Activated CD8-positive, alpha-beta T cell treated with anti-CD3 and anti-CD28 coated beads, Interleukin-2, amount 10 ng/mL, durations not matched to agents 7 days and 5 days (primary cell): ENCODE measurements at places on chromosomes 7 and 10.

GRCh38 chr10:113780681-113781250 lies 29.3 kb downstream of the PLEKHS1 start:
- no peak for DNase-seq

- DNase-seq: no peak
Observed at GRCh38 chr7:87671-88070, 104.7 kb upstream of the FAM20C start.

GRCh38 chr10:124727361-124727960 lies 16.7 kb downstream of the FAM53B start:
- DNase-seq: no peak

GRCh38 chr10:130717083-130717482 lies 580.9 kb downstream of the GLRX3 start:
- no peak for DNase-seq

GRCh38 chr10:34627331-34627730 lies 187.8 kb downstream of the PARD3 start:
- DNase-seq: no peak

DNA sequence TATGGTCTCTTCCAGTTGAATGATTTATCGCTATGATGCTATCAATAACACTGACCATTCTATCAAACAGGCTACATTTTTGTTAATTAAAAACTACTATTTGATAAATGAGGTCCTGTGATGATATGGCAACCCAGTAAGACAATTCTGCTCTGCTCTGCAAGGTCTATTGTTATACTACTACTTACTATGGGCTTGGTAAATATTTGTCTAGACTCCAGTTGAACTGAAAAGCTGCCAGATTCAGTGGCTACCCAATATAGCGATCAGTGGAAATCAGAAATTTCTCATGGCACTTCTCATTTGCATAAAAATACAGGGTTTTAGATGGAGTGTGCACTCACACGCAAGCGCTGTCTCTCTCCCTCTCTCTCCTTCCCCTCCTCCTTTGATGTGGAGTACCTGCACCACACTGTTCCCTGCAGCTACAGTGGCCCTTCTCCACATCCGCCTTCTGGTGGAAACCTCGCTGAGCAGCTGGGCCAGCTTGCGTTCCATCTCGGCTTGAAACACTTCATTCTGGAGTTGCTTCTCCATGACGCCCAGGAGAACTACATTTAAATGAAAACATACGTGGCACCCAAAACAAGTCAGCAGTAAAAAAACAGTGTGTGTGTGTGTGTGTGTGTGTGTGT lies 77.9 kb downstream of the KIAA1549 start:
- DNase-seq: peak; percentile 94

DNA sequence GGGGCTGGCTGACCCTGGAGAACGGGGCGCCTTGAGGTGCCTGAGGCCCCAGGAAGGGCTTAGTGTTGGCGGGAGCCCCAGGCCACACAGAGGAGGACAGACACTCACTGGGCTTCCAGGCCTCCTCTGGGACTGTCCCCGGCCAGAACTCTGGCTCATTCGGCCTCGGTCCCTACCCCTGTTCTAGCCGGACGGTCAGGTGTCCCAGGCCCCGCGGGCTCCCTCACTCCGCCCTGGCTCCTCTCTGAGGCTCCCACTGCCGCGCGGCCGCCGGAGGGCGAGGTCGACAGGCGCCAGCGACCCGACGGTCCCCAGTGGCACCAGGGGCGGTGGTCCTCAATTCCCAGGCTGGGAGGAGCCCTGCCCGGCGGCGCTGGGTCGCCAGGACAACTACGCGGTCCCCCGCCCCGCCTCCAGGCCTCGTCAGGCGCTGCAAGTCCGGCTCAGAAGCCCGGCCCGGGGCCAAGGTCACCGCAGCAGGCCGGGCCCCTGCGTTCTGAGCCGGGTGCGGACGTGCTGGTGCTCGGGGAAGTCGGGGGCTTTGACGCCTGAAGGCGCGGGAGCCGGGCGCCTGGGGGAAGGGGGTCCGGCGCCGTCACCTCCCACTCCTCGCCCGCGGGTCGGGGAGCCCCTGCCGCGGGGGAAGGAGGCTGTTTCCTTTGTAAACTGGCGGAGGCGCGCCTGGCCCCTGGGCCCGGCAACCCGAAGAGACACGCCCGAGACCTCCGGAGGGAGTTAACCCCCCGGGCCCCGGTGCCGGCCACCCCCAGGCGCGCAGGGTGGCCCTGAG lies 1.1 kb upstream of the PWWP2B start:
- DNase-seq: no peak

DNA sequence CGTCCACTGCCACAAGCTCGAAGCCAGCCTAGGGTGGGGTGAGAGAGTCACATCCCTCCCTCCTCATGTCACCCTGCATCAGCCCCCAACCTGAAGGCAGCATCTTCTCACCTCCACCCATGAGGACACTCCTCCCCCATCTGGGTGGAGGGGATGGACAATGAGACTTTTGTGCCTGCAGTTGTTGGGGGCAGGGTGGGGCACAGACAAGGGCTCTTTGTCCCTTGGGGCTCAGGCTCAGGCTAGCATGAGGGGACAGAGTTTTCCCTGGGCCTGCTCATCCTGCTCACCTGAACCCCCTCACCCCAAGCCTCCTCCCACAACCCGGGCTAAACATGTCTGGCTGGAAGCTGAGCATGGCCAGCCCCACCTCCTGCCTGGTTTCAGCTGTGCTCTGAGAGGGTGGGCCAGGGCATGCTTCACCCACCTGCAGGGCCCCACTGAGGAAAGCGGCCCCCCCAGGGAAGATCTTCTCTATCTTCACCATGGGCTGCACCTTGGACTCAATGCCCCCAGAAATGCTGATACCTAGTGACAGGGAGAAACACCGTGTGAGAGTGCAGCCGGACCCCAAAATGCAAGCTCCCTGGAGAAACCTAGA lies 9.3 kb downstream of the LZTS2 start:
- DNase-seq: no peak

DNA sequence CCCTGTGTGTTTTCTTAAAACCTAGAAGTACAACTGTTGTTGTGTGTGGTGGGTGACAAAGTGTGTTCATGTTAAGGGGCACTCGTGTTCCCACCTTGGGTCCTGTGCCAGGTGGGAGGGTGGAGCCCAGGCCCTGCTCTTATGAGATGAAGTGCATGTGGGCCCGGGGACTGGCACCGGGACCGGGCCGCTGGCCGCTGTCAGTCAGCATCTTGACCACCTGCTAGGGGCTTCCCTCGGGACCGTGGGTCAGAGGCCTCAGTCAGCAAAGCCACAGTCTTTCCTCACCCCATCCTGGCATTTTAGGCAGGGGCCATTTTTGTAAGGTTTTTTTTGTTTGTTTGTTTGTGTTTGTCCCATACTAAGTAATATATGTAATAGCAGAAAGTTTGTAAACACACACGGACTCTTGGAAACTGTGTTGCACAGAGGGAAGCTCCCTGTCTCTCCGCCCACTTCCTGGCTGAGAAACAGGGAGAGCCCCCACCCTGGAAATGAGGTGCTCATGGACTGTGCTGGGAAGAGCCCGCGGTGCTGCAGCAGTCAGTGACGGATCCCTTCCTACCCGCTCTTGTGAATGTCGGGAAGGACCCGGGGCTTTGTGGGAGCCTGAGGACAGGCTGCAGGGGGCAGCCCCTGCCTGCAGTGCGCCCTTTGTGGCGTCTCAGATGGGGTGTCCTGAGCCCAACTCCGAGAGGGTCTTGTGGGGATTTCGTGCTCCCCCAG lies 13.4 kb downstream of the AGAP3 start:
- DNase-seq: no peak

DNA sequence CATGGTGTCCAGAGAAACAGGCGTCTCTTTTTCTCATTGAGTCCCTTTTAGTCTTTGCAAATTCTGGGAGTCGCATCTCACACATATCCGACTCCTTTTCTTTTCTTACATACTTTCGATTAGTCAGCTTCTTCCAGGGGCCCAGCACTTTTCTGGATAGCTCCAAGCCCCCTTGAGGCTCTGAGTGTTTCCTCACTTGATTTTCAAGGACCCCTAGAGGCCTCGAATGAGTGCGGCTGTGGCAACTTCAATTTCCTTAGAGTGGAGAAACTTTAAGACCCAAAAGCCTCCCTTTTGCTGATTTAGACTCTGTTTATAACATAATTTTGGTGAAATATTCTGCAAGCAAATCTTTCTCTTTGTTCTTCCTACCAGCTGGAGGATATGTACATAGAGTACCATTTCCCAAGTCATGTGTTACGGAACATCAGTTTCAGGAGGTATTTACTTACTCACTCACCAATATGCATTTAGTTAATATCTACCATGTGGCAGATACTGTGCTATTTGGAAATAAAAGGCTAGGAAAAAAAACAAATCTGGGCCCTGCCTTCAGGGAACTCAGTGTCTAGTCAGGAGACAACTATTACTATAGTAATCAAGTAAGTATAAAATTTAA lies 555.2 kb downstream of the REEP3 start:
- no peak for DNase-seq

GRCh38 chr7:33753881-33754525 lies 151.3 kb upstream of the BMPER start:
- DNase-seq: no peak

GRCh38 chr7:139230774-139231512 lies at the start of gene UBN2:
TSS of gene UBN2 (plus strand) at chr7:139231237. CDS start at chr7:139231485, 248 bp downstream.
- DNase-seq: peak; percentile 92

DNA sequence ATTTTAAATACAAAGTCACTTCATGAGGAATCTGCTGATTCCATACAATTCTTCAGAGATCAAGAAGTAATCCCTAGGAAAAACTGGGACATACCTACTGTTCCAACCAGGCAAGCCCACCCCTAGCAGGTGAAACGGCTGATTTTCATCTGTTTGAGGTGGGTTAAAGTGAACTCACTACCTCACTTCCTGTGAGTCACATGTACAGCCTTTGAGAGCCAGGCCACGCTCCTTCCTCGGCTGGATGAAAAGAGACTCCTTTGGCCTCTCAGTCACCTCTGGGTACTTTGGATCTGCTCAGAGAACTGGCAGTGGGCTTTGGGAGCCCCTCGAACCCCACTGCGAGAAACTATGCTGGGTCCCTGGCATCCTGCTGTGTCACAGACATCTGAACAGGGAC lies 68.2 kb downstream of the CHST15 start:
- peak; percentile 31 for DNase-seq

GRCh38 chr10:85603151-85603940 lies 763.2 kb downstream of the GRID1 start:
- peak; percentile 13 for DNase-seq

- DNase-seq: no peak
Observed at GRCh38 chr10:88840104-88840503, 11.5 kb downstream of the ANKRD22 start.

- no peak for DNase-seq
Observed at GRCh38 chr7:150780292-150780691, 19.9 kb downstream of the TMEM176B start.

DNA sequence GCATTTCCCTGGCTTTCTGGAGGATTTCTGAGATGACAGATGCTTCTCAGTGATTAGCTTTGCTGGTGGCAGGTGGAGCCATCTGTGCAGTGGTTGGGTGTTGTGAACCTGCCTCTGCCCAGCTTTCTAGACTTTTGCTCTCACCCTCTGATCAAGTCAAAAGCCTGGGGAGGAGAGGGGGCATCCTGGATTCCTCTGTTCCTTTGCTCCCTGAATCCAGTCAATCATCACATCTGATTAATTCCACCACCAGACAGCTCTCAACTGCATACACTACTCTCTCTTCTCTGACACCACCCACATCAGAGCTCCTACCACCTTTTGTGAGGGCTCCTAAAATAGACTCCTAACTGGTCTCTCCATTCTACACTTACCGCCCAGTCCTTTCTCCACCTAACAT lies 283.5 kb downstream of the WDR11 start:
- no peak for DNase-seq

GRCh38 chr10:4310172-4310571 lies 515.8 kb upstream of the AKR1E2 start:
- DNase-seq: no peak

GRCh38 chr7:119514326-119514725 lies 758.6 kb upstream of the KCND2 start:
- DNase-seq: no peak
